ENCODE measurements at places on chromosomes 2 and 18.

GRCh38 chr2:57160976-57161375, 885.6 kb upstream of the VRK2 start:
- DNase-seq = peak; percentile 48

DNA sequence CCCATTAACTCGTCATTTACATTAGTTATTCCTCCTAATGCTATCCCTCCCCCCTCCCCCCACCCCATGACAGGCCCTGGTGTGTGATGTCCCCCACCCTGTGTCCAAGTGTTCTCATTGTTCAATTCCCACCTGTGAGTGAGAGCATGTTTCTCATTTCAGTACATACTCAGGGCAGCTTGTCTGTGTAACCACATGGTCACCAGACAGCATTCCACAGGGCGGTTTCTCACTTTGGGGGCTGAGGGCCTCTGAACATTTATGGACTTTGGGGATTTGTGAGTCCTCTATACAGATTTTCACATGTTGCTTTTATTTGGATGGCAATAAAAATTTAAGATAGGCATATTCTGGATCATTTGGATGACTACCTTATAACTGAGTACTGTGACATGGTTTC, 84.0 kb downstream of the LYPD6B start:
- no peak for DNase-seq

DNA sequence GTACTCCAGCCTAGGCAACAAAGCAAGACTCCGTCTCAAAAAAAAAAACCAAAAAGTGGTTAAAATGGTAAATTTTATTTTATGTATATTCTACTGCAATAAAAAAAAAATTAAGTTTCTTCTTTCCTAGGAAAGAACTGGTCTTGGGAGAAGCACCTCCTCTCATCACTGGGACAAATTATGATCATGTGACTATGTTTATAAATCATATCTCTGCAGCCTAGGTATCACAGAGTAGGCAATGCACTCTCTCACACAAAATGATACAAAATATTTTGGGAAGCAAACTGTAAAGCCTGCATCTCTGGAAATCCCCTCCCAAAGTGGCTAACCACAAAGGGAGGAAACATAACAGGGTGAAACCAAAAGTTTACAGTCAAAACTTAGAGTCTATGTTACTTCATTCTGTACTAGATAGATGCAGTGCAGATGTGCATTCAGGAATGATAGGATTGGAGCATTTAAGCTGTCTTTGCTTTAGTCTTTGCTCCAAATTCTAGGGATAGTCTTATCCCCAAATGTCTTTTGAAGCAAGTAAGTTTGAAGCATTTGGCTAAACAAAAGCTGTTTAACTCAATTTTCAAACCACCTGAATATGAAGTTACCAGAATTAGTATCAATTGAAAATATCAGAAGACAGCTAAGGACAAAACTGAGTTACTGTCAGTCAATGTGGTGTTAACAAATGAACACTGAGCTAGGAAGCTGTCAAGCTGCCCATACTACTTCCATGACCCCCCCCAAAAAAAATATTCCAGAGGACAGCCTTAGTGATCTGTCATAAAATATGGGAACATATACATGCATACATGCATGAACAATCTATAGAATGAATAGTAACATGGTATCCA, 21.1 kb upstream of the MALT1 start:
- DNase-seq = no peak

GRCh38 chr2:240302933-240303595, 132.4 kb upstream of the GPC1 start:
- DNase-seq = no peak

GRCh38 chr2:205659922-205660321, 22.4 kb upstream of the NRP2 start:
- peak; percentile 65 for DNase-seq

DNA sequence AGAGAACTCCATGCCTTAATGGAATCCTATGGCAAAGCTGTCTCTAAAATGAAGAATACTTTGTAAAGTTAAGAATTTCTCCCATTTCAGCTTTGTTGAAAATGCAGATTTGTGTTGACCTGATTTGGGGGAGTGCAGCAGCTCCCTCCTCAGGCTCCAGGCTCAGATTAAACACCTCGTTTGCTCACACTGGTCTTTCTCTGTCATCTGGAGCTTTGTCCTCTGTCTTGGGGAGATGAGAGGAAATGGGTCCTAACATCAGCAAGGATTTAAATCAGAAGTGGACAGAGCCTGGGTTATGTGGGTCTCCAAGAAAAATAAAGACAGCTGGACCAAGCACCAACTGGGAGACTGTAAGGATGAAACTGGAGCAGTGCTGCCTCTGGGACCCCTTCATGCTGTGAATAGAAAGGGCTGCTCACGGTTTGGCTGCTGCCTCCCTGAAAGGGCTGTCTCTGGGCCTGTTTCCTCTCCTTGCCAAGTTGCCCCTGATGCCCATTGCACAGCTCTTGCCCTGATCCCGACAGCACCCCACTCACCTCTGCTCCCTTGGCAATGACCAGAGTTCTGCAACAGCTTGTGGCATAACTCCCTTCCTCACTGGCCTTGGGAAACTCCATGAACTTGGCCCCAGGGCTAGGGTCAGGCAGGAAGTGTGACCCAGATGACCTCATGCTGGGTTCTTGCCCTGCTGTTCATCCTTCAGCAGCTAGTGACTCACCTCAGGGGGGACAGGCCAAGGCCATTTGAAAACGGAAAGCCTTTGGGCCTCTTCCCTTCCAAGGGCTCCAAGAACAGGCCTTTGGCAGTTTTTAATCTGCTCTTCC, 197.2 kb downstream of the CYP26B1 start:
- peak; percentile 74 for DNase-seq

DNA sequence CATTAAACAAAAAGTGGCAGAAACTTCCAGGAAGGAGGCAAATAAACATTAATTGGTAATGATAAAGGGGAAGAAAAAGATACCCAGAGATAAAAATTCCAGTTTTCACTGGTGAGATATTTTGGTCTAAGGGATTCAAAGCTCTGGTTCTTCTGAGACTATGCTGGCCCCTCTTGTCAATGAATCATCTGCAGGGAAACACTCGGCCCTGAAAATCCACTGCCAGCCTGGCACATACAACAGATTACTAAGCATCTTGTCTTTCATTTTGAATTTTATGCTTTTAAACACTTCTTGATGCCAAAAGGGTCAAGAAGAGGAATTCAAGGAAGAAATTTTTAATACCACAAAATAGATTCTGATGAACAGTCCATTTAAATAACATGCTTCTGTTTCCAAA, 1603.8 kb upstream of the ZEB2 start:
- peak; percentile 62 for DNase-seq

GRCh38 chr2:3557639-3558204, 411 bp downstream of the RNASEH1 start:
- no peak for DNase-seq

- no peak for DNase-seq
These were observed 52.9 kb upstream of the APCDD1 start for GRCh38 chr18:10401521-10401920.

GRCh38 chr2:233063269-233063975, 3.3 kb downstream of the INPP5D start:
- no peak for DNase-seq

- no peak for DNase-seq
These were observed 55.9 kb downstream of the ACVR1C start for GRCh38 chr2:157572725-157573124.

DNA sequence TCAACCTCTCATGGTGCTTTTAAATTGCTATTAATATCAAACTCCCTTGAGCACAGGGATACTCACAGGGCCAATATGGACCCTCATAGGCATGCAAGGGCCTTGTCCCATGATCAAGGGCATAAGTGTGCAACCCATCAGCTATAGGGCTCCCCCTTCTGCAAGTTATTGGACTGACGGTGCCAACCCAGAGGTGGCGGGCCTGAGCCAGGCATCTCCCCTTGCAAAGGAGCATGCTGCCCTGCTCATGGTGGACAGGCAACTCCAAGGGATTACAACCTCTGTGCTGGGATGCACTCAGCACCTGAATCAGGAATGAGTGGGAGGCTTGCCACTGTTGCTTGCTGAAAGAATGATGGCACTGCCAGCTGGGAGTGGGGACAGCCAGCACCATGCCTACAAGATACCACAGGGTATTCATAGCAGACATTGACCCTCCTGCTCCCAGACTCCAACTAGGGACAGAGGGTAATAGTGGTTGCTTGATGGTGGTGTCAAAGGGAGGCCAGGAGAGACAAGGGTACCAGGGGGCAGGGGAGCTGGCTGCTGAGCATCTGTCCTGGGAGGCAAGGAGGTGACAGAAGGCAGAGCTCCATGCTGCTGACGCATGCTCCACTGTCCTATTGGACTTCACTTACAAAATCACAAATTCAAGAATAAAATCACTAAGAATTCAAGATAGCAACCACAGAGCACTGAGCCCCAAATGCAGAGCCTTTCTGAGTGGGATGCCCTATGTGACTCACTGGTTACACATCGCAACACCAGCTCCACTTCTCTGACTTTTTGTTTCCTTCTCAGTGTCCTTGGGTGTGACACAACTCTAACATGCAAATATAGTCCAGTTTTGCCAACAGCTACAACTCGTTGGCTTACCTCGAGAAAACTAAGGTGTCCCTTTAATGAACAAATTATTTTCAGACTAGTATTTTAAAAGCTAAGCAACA, 157.1 kb upstream of the CCDC150 start:
- peak; percentile 87 for DNase-seq

DNA sequence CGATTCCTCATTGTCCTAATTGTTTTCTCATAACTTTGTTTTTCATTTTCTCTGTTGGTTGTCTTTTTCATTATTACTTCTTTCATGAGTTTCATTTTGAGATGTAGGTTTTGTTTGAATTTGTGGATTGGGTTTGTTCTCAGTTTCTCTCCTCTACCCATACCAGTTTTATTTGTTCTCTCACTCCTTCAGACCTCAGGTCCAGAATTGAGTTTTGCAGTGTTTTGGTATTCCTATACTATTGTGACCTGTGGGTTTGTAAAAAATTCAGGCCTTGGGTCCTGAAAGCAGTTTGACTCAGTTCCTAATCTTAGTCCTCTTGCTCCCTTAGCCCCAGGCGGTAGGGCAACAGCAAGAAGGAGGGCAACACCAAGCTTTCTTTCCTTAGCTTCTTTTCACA, 28.3 kb upstream of the UBE2E3 start:
- DNase-seq = no peak

DNA sequence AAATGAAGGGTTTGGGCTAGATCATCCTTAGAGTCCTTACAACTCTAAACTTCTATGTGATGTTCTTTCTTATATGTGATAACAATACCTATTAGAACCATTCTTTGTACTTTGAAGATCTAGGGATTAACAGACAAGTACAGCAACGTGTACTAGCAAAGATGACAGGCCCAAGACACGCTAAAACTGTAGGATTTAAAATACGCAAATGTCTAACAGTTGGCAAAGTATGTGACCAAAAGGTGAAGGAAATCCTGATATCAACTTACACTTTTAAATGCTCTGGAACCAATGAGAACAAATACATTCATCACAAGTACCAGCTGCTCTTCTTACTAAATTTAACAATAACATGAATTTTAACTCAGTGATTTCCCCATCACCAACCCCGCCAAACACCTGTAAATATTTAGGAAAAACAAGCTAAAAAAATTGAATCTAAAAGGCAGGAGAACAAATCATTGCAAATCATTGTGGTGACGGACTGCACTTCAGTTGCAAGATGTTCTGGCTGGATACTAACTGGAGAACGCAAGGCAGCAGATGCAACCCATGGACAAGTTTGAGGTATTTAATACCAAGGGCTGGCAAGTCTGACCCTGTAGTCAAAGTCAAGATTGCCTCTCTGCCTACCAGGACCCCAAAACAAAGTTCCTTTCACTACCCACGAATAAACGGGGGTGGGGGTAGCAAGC, 1.4 kb downstream of the ANKRD44 start:
- DNase-seq = no peak

GRCh38 chr2:132665401-132666140, 4.4 kb downstream of the LYPD1 start:
- DNase-seq = no peak

- DNase-seq = no peak
These were observed 66.2 kb downstream of the DIPK1C start for GRCh38 chr18:74390900-74391299.

- peak; percentile 77 for DNase-seq
These were observed 123.0 kb upstream of the THUMPD2 start for GRCh38 chr2:39902103-39902502.

DNA sequence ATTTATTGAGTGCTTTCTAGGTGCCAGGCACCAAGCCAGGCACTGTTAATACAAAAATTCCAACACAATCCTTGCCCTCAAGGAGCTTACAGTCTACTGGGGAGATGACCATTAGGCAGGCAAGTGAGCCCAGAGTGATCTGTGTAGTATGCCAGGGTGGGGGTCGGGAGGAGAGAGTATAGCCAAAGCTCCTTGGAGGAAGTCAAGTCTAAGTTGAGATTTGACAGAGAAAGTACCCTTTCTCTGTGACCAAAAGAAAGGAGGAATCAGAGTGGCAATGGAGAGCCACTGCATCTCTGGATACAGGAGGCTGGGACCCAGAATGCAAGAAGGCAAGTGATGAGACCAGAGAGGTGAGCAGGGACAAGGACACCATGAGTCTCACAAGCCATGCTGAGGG, 7.5 kb downstream of the ANKRD53 start:
- no peak for DNase-seq

GRCh38 chr2:74744731-74745515, 89.0 kb upstream of the HK2 start:
- DNase-seq = no peak

GRCh38 chr18:43278355-43278754, 1.1 kb upstream of the SYT4 start:
- no peak for DNase-seq

GRCh38 chr2:123093199-123093598, 931.9 kb upstream of the CNTNAP5 start:
- DNase-seq = no peak

DNA sequence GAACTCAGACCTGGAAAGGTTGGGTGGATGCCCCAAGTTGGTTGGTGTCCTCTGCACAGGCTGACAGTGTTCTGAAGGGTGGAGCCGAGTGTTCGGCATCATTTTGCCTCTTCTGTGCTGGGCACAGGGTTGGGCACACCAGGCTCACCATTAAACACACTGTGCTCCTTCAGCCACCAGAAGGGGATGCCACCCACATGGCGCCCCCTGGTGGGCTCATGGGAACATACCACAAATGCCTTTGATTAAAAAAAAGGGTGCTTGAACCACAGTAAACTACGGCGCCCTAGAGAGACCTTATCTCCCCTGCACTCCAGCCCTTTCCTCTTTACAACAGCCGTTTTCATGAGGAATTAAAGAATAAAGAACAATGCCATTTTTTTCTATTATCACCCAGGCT, 89.4 kb downstream of the CELF4 start:
- DNase-seq = peak; percentile 13

DNA sequence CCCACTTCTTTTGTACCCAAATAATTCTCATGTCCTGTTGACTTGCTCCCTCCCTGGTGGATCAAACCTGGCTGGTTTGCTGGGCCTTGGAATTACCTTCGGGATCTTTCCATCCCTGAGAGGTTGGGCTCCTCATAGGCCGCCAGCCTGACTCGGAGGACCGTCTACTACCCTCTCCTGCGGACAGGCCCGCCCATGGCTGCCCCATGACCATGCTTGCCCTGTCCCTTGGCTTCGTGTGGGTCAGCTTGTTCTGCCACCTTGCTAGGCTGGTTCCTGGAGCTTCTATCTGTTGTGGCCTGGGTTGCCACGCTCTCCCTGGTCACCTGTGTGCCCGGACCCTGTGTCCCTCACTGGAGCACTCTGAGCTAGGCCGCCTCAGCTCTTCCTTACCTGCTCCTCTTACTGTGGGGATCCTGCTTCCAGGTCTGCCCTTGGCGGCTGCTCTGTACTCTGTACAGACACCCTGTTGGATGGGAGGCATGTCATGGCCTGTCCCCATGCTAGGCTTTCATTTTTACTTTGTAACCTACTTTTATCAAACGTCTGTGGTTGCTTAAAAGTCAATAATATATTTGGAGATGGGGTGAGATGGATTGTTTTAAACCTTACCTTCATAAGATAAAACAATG, 29.7 kb upstream of the FHL2 start:
- no peak for DNase-seq

- no peak for DNase-seq
These were observed 780.0 kb downstream of the CNTNAP5 start for GRCh38 chr2:124805060-124805459.

Data from LHCN-M2 (cell line).